GF-D8 (cell line): ENCODE measurements at places on chromosomes 6 and 20.

DNA sequence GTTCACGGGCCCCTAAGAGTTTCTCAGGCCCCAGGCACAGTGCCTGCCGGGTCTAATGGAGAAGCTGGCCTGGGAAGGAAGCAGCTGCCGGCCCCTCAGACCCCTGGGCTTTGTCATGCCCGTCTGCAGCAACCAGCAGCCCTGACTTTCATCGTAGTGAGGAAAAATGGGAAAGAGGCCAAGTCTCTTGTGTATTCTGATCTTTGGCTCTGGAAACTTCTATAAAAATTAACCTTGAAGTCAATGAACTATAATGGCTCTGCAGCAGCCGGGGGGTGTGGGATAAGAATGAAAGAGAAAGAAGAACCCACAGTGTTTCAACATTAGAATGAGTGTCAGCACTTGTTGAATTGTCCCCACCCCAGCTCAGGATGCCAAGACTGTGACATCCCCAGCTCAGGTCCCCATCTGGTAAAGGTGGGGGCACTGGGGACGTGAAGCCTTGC lies 12.9 kb downstream of the TGM2 start:
- DNase-seq: peak; percentile 23

DNA sequence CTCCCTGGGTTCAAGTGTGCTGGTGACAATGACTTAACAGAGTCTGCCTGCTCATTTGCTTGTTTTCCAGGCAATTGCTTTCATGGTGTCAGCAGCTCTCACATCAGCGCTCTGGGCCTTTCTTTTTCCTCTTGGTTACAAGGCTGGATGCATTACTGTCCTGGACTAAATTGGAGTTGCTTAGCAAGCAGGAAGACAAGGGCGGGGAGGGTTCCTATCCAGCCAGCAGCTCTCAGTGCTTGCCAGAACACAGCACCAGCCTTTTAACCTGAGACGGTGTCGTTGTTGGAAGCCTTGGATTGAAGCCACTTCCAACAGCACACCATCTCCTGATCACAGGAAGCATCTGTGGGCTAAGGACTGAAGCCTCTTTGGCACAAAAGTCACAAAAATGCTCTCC lies 606.9 kb downstream of the CDH26 start:
- no peak for DNase-seq

DNA sequence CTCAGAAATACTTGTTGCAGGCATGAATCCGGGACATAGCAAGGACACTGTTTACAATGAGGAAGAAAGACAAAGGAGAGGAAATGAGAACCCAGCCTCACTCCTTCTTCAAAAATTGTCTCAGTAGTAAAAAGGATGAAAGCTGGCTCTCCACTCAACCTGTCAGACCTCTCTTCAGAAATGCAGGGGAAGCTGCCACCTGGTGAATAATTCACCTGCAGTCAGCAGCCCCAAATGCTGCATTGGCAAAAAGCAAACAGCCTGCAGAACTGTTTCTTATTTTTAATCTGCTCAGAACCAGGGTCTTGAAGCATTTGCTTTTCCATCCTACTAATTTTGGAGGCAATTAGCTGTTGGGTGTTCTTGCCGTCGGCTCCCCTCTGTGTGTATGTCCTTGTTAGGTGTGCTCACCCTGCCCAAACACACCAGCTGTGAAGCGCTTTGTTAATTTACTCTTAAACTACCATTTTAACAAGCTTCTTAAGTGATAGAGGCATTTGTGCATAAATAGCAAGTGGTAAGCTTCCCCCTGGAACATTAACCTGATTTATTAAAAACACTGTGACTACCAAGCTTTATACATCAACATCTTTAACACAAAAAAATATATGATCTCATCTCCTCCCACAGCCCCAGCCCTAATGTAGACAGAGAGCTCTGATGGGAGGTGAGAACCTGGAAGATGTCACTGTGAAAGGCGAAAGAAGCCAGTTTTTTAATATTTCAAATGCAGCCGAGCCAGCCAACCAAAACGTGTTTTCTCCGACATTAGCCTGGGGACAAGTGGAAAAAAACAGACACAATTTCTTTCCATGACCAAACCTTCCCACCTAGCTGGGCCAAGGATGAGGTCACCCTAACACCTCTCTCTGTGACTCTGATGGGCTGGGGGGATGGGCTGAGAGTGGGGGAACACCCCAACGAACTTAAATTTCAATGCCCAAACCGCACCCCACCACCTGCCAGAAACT lies 451.0 kb upstream of the SULF2 start:
- no peak for DNase-seq

DNA sequence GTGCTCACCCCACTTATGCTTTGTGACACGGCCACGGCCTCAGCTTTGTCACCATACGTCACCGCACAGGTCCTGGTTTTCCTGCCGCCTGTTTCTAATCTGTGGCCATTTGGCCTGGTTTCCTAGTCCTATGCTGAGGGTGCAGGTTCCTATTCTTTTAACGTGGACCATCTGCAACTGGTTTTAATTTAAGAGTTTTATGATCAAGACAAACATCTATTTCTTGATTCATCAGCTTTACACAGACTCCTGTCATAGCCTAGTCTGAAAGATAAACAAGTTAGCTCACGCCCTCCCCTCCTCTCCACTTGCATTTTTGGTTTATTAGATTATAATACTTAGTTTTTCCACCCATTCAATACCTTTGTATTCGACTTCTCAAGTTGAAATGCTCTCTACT lies 97.5 kb upstream of the RPS6KA2 start:
- no peak for DNase-seq

GRCh38 chr6:408148-408547 lies 16.6 kb downstream of the IRF4 start:
- DNase-seq: no peak
